Forelimb muscle (tissue), 1 donor: ENCODE measurements at places on chromosomes 7 and 10. TPM values are rescaled to one million over a fixed set of nuclear protein-coding genes. Genes with fewer than 3 reads are reported as not detected.

AKR1C8 gene
- not detected for polyA plus RNA-seq

MYO3A gene
- 0.59 TPM for polyA plus RNA-seq

FGF8 gene
- 0.34 TPM for polyA plus RNA-seq

TUBGCP2 gene
- 40.9 TPM for polyA plus RNA-seq

KCND2 gene
- polyA plus RNA-seq: 1.2 TPM

PPP1R3A gene
- 39.8 TPM for polyA plus RNA-seq

KIAA1549 gene
- 9.9 TPM for polyA plus RNA-seq

OPN4 gene
- 1.9 TPM for polyA plus RNA-seq

NKX6-2 gene
- 2.6 TPM for polyA plus RNA-seq

CNPY1 gene
- 0.40 TPM for polyA plus RNA-seq

FANK1 gene
- 0.71 TPM for polyA plus RNA-seq

ASB10 gene
- 6.2 TPM for polyA plus RNA-seq

KIF11 gene
- 11.8 TPM for polyA plus RNA-seq

FAM13C gene
- polyA plus RNA-seq: 27.4 TPM

HMX2 gene
- polyA plus RNA-seq: not detected

PHYHIPL gene
- 1.1 TPM for polyA plus RNA-seq

SHLD2 gene
- 18.9 TPM for polyA plus RNA-seq

CAV2 gene
- polyA plus RNA-seq: 35.8 TPM

GOLGA7B gene
- polyA plus RNA-seq: 0.06 TPM

CYP2C19 gene
- not detected for polyA plus RNA-seq
